Naive thymus-derived CD8-positive, alpha-beta T cell (primary cell): ENCODE measurements at places on chromosomes 13 and 19.
A peak's percentile ranks its signal among the peaks of the same experiment; 100 is the strongest.

GRCh38 chr13:21517576-21517975 lies 58.5 kb upstream of the ZDHHC20 start:
- H3K27ac ChIP-seq: no peak overlapping the region
- no peak overlapping the region for H3K4me3 ChIP-seq
- no peak for DNase-seq
- no peaks in the 10 kb centered on the region for H3K4me1 ChIP-seq
- H3K27me3 ChIP-seq: no peaks in the 10 kb centered on the region

GRCh38 chr13:113075711-113076110 lies 29.9 kb upstream of the F7 start:
- H3K27me3 ChIP-seq: no peaks in the 10 kb centered on the region
- peaks cover 50% of the 10 kb centered on the region for H3K36me3 ChIP-seq
- no peak overlapping the region for H3K4me3 ChIP-seq
- no peak for DNase-seq

DNA sequence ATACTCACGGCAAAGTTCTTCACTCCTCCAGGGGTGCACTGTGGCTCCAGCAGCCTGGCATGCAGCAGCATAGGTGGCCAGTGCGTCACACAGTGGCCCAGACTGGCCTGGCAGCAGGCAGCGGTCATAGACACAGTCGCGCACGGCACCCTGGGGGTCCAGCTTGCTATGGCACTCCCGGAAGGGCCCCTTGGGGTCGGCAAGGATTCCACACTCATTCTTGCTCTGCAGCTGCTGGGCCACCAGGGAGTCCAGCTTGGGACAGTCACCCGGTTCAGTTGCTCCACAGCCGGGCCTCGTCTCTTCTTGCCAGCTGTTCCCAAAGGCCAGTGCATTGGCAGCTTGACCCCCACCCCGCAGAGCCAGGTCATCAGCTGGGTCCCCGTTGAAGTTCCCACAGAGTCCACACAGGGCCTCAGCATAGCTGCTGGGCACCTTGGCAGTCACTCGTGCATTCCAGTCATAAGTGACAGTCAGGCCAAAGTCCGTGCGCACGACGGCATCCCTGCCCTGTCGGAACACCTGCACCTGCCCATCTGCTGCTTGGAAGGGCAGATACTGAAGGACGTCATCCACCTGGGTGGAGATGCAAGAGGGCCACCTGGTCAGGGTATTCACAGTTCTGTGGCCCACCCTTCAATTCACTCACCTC lies 20.6 kb downstream of the FCGBP start:
- no peak overlapping the region for H3K4me3 ChIP-seq
- no peak overlapping the region for H3K27ac ChIP-seq
- no peaks in the 10 kb centered on the region for H3K27me3 ChIP-seq
- H3K36me3 ChIP-seq: no peaks in the 10 kb centered on the region

DNA sequence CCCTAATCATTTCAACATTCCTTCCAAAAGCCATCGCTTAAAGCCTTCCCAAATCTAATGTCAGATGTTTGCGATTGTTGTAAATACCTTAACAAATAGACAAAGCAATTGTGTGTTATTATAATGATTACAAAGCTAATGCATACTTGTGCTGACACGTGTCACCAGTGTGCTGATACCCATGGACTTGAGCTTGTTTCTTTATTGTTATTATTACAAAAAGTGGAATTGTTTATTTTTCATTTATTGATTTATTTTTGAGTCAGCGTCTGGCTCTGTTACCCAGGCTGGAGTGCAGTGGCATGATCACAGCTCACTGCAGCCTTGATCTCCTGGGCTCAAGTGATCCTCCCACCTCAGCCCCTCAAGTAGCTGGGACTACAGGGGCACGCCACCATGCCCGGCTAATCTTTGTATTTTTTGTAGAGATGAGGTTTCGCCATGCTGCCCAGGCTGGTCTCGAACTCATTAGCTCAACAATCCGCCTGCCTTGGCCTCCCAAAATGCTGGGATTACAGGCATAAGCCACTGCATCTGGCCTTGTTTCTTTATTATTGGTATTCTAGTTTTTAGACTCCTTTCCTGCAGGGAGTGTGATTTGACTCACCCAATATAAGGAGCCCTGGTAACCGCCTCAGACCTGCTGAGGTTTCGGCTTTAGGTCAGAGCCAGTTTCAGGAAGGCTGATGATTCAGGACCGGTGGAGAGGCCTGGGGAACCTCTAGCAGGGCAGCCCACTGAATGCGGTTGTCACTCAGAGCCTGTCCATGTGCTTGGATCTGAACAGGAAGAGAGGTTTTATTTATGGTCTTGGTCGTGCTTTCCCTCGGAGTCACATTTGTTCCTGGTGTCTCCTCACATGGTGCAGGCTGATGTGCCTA lies 2.1 kb upstream of the FBXO17 start:
- peaks cover 10% of the 10 kb centered on the region for H3K36me3 ChIP-seq
- DNase-seq: no peak
- H3K4me1 ChIP-seq: peaks cover 12% of the 10 kb centered on the region
- H3K27me3 ChIP-seq: peaks cover 26% of the 10 kb centered on the region
- no peak overlapping the region for H3K4me3 ChIP-seq

- DNase-seq: no peak
- H3K4me3 ChIP-seq: no peak overlapping the region
- no peaks in the 10 kb centered on the region for H3K27me3 ChIP-seq
- H3K36me3 ChIP-seq: no peaks in the 10 kb centered on the region
- no peak overlapping the region for H3K27ac ChIP-seq
Observed at GRCh38 chr19:42053037-42053935, 16.7 kb downstream of the GRIK5 start.

- no peak overlapping the region for H3K27ac ChIP-seq
- H3K4me1 ChIP-seq: peaks cover 5% of the 10 kb centered on the region
- DNase-seq: no peak
- peaks cover 9% of the 10 kb centered on the region for H3K27me3 ChIP-seq
Observed at GRCh38 chr19:44813841-44814470, 5.1 kb downstream of the BCAM start.

DNA sequence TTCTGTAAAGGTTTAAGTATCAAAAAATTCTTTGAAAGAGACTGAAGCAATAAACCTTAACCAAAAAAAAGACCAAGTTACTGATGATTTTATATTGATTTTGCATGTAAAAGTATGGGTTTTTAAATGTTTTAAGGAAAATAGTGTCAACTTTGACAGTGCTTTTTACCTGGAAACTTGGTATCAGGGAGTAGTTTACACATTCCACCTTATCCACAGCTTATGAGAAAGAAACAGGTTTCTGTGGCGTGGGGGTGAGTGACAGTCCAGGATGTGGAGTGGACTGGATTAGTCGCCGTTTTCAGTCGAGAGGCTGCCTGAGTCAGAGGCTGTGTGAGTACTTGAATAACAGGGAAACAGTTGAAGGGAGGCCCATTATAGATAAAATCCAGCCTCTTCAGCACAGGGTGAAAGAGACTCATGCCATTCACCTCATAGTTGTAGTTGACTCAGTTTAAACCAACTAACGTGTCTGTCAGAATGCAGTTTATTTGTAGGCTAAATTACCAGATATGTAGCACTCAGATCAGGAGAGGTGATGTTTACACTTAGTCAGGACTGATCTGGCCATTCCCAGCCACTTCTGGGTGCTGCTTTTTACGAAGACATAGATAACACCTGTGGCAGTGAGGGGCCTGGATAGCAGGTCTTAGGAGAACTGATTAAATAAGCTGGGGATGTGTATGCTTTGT lies 595 bp upstream of the GPR183 start:
- no peak for DNase-seq
- H3K36me3 ChIP-seq: peaks cover 11% of the 10 kb centered on the region
- peak overlapping the region; percentile 85 for H3K4me3 ChIP-seq
- peak overlapping the region; percentile 75 for H3K27ac ChIP-seq

- no peaks in the 10 kb centered on the region for H3K27me3 ChIP-seq
- no peak for DNase-seq
- no peak overlapping the region for H3K4me3 ChIP-seq
- no peak overlapping the region for H3K27ac ChIP-seq
- peaks cover 2% of the 10 kb centered on the region for H3K36me3 ChIP-seq
Observed at GRCh38 chr13:113219256-113219940, 10.0 kb downstream of the CUL4A start.

DNA sequence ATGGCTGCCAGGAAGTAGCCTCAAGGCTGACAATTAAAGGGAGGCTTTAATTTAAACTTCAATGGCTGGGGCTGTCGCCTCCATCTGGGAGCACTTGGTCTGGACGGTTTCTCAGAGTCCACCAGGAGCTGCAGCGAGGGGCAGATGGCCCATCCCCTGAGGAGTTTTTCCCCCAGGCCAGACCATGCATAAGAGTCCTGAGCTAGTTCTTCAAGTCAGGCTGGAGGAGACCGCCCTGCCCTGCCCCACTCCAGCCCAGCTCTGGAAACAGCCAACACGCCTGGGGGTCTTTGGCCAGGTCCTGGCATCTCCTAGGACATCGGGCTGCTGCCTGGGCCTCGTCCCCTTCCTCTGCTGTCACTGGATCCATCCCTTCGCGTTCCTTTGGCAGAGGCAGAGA lies 5.3 kb upstream of the ACTN4 start:
- H3K4me3 ChIP-seq: no peak overlapping the region
- no peaks in the 10 kb centered on the region for H3K27me3 ChIP-seq
- peaks cover 3% of the 10 kb centered on the region for H3K4me1 ChIP-seq

- H3K27ac ChIP-seq: no peak overlapping the region
- H3K27me3 ChIP-seq: peaks cover 4% of the 10 kb centered on the region
- H3K36me3 ChIP-seq: no peaks in the 10 kb centered on the region
Observed at GRCh38 chr19:28396287-28396831, 816.6 kb downstream of the UQCRFS1 start.

- no peaks in the 10 kb centered on the region for H3K4me1 ChIP-seq
- no peaks in the 10 kb centered on the region for H3K27me3 ChIP-seq
- H3K27ac ChIP-seq: no peak overlapping the region
- DNase-seq: no peak
- no peak overlapping the region for H3K4me3 ChIP-seq
- no peaks in the 10 kb centered on the region for H3K36me3 ChIP-seq
Observed at GRCh38 chr13:98285852-98286594, 109.0 kb upstream of the RNF113B start.

GRCh38 chr13:68185444-68186141 lies 955.5 kb upstream of the PCDH9 start:
- H3K27ac ChIP-seq: no peak overlapping the region
- H3K27me3 ChIP-seq: no peaks in the 10 kb centered on the region
- no peak for DNase-seq
- no peaks in the 10 kb centered on the region for H3K4me1 ChIP-seq

GRCh38 chr19:17385878-17386611 lies 8.0 kb downstream of the CCDC194 start:
- peak; percentile 59 for DNase-seq
- no peaks in the 10 kb centered on the region for H3K27me3 ChIP-seq
- H3K36me3 ChIP-seq: no peaks in the 10 kb centered on the region
- H3K4me1 ChIP-seq: peaks cover 15% of the 10 kb centered on the region
- no peak overlapping the region for H3K27ac ChIP-seq

DNA sequence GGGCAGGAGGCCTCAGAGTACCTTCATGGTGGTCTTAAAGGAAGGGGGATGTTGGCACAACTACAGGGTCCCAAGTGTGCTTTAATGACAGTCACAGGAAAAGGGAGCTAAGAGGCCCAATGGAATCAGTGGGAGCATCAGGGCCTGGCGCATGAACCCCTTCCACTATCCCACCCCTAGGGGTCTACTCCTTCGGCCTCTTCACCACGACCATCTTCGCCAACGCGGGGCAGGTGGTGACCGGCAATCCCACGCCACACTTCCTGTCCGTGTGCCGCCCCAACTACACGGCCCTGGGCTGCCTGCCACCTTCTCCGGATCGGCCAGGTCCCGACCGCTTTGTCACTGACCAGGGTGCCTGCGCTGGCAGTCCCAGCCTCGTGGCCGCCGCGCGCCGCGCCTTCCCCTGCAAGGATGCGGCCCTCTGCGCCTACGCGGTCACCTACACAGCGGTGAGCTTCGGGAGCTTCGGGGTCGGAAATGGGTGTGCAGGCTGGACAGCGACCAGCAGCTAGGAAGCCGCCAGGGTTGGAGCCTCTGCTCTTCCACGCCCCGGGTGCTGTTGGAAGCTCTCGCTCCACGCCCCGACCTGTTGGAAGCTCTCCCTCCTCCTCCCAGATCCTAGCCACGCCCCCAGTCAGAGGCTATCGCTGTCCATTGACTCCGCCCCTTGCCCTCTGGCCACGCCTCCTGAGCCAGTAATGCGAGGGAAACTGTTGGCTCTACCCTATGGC lies 6.0 kb downstream of the PLPPR2 start:
- no peak for DNase-seq
- no peaks in the 10 kb centered on the region for H3K36me3 ChIP-seq
- peaks cover 3% of the 10 kb centered on the region for H3K27me3 ChIP-seq
- H3K4me3 ChIP-seq: no peak overlapping the region

DNA sequence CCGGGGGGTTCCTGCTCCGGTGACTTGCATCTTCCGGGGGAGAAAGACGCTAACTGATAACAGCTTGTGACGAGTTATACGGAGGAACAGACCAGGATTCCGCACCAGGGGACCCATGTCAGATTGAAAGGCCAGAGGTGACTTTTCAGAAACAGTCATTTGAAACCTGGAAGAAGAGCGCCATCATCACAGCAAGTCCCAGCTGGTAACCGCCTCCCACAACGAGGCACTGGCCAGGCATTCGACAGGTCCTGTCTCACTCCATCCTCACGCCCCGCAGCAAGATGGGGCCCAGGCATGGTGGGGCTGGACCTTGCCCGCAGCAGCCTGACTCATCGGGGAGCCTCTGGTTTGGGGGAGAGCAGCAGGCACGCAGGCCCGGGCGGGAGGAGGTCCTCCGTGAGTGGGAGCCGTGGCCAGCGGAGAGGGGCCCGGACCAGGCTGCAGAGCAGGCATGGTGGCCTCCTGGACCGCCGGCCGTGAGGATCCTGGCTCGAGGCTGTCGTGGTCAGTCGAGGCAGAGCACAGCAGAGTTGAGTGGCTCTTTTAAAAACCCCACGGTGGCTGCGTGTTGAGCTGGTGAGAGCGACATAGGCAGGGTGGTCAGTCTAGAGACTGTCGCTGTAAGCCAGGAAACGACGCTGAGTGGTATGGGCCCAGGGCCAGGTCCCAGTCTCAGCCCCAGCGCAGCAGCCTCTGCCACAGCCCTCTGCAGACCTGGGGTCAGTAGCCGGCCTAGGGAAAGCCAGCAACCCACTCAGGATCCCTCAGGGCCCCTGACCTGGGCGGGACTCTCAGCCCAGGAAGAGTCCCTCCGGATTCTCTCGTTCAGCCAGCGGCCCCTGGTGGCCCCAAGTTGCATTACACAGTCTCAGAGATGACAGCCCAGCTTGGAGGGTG lies 94.9 kb upstream of the MCF2L start:
- H3K36me3 ChIP-seq: peaks cover 10% of the 10 kb centered on the region
- H3K27ac ChIP-seq: peak overlapping the region; percentile 91
- H3K27me3 ChIP-seq: no peaks in the 10 kb centered on the region
- H3K4me1 ChIP-seq: peaks cover 12% of the 10 kb centered on the region
- peak; percentile 62 for DNase-seq

GRCh38 chr19:44576843-44577565 lies 36.4 kb upstream of the IGSF23 start:
- peak; percentile 5 for DNase-seq
- peaks cover 9% of the 10 kb centered on the region for H3K27me3 ChIP-seq
- H3K27ac ChIP-seq: no peak overlapping the region
- H3K4me3 ChIP-seq: no peak overlapping the region
- no peaks in the 10 kb centered on the region for H3K36me3 ChIP-seq

DNA sequence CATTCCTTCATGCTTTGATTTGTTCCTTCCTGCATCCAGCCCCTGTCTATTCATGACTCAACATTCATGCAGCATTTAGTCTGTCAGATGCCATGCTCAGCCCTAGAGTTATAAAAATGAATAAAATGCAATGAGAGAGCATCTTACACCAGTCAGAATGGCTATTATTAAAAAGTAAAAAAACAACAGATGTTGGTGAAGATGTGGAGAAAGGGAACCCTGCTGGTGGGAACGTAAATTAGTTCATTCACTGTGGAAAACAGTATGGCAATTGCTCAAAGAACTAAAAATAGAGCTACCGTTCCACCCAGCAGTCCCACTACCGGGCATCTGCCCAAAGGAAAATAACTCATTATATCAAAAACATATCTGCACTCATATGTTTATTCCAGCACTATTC lies 70.0 kb upstream of the GTF3A start:
- DNase-seq: no peak
- no peak overlapping the region for H3K4me3 ChIP-seq
- H3K27me3 ChIP-seq: no peaks in the 10 kb centered on the region
- no peaks in the 10 kb centered on the region for H3K36me3 ChIP-seq
- no peak overlapping the region for H3K27ac ChIP-seq
